ENCODE measurements at places on chromosomes 1 and 21.

DNA sequence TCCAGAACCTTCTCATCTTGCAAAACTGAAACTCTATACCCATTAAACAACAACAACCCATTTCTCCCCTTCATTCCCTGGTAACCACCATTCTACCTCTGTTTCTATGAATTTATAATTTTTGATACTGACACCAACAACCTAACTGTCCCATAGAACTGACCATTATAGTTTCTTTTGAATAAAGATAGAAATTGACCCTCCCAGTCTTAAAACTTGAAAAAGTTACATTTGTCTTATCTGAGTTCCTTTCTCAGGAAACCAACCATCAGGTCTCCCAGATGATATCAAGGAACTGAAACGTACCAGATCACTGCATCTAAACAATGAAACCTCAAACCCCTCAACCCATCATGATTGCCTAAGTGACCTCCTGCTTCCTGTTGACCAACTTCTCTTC lies 27.1 kb downstream of the RNF115 start:
- no peak for DNase-seq

DNA sequence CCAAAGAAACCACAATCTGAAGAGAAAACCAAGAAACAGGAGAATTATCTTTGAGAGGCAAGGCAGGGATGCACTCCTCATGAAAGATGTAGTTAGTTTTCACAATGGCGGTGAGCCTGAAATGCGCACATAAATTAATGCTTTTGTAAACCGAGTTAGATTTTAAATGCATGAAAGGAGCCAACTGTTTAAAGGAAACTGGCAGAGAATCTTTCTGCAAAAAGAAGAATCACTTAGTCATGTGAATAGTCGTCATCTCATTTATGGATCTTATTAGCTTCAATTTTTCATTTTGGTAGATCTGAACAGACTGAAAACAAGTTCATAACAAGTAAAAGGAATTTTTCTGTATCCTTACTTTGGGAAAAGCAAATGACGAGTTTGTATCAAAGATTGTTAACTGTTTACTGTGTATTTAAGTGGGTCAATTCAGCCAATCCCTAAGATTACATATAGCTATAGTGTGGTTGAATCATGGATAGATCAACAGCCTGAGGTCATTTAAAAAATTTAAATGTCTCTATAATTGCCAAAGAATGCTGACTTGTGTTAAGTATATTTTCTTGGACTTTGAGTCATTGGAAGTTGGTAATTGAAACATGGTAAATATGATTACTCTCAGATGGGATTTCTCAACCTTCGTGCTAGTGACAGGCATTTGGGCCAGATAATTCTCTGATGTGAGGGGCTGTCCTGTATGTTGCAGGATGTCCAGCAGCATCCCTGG lies 226.6 kb upstream of the KAZN start:
- DNase-seq = no peak

DNA sequence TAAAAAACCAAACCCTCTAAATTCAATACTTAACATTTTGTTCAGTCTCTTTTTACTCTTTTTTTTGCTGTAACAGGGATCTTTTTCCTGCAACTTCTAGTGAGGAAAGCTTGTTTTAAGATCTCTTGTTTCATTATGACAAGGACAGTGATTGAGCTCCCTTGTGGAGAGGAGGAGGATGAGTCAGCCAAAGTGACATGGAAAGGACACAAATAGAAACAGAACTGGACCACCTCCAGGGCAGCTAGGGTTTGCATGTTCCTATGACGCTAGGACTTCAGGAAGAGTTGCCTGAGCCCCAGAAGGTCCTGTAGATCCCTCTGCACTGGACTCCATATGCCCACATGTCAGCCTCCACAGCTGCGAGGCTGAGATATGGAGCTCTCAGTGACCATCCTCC lies 212.6 kb upstream of the FAM78B start:
- DNase-seq = no peak

DNA sequence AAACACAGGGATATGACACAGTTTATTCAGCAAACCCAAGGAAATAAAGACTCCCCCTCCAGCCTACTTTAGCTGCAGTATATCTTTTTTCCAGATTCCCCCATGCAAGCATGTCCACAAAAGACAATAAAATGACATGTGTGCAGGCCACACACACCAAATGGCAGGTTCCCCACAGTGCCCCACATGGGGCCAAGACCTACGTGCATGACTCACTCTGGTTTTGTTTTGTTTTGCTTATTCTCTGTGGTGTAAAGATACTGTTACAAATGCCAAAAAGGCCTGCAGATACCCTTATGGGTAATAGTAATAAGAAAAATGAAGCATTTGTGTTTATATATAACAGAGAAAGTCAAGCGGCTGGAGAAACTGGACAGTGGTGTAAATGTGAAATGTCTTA lies 71.6 kb downstream of the RD3 start:
- DNase-seq = no peak

DNA sequence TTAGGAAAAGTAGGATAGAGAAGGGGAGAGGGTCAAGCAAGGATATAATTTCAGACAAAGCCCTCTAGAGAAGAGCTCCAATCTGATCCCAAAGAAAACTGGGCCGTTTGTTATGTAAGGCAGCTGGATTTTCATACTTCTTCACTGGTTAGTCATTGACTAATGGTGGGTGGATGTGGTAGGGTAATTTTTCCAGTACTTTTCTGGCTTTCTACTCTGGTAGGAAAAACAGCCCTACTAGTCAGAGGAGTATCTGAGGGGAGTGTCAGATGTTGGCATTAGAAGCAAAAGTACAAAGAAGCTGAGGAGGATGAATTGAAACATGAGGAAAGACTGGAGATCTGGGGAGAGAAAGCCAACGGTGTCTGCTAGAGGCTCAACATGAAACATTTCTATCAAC lies 145.3 kb downstream of the TNFSF18 start:
- no peak for DNase-seq

DNA sequence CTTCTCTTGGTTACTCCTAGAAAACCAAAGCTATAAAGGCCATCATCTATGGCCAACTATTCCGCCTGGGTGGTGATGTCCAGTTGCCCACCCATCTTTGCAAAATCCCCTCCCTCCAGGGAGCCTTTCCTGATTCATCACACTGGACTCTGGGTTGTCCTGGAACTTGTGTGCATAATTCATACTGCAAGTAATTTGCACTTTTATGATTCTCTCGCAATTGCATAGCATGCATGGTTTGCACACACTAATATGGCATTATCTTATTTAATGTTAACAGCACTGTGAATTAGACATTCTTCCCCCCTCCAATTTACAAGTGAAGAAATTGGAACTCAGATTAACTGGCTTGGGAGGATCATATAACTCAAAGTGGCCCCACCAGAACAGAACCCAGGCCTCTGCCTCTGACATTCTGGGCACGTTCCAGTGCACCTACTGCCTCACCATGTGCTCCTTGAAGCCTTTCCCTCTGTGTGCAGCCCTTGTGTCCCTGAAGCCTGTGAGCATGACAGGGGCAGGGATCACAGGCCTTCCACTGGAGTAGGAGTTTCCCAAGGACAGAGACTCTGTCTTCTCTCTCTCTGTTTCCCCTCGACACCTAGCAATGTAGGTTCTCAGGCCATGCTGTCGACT lies 98.9 kb upstream of the IPO9 start:
- no peak for DNase-seq

- DNase-seq = no peak
Observed at GRCh38 chr1:209456878-209457277, 126.6 kb upstream of the CAMK1G start.

GRCh38 chr21:21740207-21740606 lies 742.0 kb downstream of the NCAM2 start:
- no peak for DNase-seq

GRCh38 chr1:177871613-177872307 lies 98.1 kb downstream of the SEC16B start:
- no peak for DNase-seq

DNA sequence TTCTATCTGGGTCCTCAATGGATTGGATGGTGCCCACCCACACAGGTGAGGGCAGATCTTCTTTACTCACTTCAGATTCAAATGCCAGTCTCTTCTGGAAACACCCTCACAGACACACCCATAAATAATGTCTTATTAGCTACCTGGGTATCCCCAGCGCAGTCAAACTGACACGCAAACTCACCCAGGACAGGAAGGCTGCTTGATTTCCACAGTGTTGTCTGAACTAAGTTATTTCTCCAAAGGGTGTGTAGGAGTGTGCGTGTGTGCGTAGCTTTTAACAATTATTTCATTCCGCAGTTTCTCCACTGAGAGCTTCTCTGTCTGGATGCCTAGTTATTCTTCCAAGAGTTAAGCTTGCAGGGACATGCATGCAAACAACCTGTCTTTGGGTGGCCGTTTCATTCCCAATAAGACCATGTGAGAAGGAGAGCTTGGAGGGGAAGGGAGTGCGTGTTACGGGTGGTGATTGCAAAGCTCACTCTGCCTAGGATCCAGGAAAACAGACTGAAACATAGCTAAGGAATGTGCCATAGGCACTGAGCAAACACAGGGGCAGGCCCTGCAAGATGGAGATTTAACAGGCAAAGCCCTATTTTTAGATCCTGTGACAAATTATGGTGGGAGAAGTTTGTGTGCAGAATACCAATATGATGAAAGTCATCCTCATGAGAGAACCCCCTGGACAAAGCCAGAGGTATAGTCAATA lies 269.7 kb downstream of the DYRK1A start:
- no peak for DNase-seq

GRCh38 chr1:100499194-100499811 lies 38.6 kb upstream of the GPR88 start:
- DNase-seq = no peak

DNA sequence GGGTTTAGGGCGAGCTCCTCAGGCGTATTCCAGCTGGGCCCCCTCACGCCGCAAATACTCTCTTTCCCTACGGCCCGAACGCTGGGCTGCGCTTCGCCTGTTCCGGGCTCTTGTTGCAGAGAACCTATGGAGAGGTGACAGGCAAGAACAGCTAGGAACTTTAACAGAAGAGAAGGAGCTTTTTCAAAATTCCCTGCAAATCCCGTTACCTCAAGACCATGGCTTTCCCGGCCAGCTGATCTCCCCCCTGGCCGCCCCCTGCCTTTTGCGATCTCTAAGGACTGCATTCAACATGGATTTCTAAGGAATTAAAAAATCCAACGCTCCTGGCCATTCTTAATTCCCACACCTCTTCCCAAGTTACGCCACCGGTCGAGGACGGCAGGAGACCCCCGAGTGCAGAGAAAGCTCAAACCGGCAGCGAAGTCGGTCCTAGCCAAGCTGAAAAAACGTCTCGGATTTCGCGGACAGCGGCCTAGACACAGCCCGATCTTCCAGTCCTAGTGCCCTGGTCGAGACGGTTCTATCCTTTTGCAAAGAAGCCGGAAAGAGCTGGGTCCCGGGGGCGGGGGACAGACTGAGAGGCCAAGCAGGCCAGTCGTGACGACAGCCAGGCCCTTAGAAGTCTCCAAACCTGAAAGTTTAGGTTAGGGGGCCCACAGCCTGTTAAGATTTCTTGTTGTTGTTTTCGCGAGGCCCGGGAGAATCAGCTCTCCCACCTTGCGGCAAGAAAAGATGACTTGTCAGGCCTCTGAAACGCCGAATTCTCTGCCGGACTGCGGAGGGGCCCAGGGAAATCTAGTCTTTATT lies 1.1 kb upstream of the TBX15 start:
- DNase-seq = no peak

- DNase-seq = no peak
Observed at GRCh38 chr1:112461200-112461871, 47.4 kb upstream of the WNT2B start.

- DNase-seq = no peak
Observed at GRCh38 chr1:157325220-157325619, 187.0 kb upstream of the ETV3 start.

DNA sequence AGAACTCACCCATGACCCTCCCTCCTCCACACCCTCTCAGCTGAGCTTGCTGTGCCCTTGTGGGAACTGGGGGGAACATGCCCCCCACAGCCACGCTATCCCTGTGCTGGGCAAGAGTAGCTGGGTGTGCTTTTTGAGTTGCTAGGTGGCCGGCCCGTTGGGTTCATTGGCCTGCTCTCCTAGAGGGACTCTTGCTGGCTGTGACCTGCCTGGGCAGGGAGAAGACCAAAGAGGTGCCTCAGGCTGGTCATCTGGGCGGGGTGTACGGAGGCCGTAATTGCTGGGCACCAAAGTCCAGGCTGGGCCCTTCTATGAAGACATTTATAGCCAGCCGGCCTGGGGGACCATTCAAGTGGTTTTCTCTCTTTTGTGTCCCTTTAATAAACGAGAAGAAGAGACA lies 138.3 kb upstream of the ZBTB40 start:
- DNase-seq = no peak

DNA sequence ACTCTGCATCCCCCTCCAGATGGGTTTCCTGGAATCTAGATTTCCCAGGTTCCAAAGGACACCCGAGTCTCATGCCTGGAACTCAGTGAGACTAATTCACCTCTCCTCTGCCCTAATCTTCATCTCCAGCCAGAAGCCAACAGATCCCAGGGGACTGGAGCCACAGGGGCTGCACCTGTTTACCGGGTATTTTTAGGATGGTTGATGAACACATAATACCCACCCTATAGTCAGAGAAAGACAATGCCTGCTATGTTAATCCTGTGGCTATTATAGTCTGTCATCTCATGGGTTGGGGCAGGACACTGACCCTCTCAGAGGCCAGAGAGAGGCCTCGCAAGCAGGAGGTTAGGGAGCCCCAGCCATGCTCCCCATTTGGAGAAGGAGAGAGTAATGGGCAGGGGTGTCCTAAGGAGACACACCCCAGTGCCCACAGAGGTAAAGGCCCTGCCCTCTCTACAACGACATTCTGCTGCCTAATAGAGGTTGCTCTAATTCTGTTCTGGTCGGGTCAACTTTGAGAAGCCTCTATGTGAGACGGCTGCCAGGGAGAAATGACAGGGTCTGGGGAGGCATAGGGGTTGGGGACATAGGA lies 1.0 kb upstream of the TNNI1 start:
- no peak for DNase-seq

GRCh38 chr1:217135569-217135915 lies 412.3 kb upstream of the ESRRG start:
- no peak for DNase-seq

DNA sequence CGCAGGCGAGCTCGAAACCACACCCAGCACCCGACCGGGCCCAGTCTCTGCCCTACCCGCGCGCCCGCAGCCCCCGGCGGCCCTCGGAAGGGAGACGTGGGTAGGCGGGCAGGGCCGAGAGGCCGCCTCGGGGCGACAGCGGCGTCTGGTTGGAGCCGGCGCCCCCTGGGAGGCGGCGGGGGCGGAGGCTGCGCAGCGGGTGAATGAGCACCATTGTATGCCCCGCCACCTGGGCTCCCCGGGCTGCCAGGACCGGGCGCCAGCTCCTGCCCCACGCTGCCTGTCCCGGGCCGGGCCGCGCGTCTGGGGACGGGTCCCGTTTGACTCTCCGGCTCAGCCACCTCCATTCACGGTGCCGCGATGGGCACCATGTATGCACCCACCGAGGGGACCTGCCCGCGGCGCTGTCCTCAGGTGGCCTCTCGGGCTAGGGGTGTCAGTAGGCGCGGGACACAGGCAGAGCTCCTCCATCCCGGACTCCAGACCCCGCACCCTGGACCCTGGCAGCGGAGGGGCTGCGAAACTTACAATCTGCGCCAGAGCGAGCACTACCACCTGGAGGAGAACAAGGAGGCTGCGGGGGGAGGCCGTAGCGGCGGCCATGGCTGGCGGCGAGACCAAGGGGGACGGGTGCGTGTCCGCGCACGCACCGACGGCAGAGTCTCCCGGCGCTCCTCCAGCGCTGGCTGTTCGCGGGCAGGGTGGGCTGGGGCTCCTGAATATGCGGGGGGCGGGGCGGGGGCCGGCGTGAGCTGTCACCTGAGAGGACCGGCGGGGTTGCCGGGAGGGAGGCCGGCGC lies at the start of gene COL9A2:
Gene COL9A2 (minus strand): TSS at position 692 of the 799 bp plus-strand sequence. CDS start 89 bp downstream, at position 603.
- peak; percentile 49 for DNase-seq

All from activated T-cell treated with anti-CD3 and anti-CD28 coated beads for 48 hours (primary cell).